ENCODE measurements at places on chromosomes 6 and 20. TPM values are rescaled to one million over a fixed set of nuclear protein-coding genes. Genes with fewer than 3 reads are reported as not detected.

Gene WFDC2
- total RNA-seq = 0.78 TPM

Gene RPN2
- 744 TPM for total RNA-seq

Gene RIPPLY2
- not detected for total RNA-seq

Gene DEFB123
- not detected for total RNA-seq

Gene GINS1
- total RNA-seq = 31.0 TPM

Gene PPARD
- total RNA-seq = 11.1 TPM

Gene SPATS1
- not detected for total RNA-seq

Gene SIRPG
- total RNA-seq = 3.1 TPM

Gene ABHD16A
- 36.7 TPM for total RNA-seq

Gene RHAG
- not detected for total RNA-seq

Gene DCDC2
- not detected for total RNA-seq

Gene FAM83D
- 125 TPM for total RNA-seq

Gene WFDC12
- total RNA-seq = not detected

Gene BEND3
- 0.98 TPM for total RNA-seq

Gene RRAGD
- total RNA-seq = 0.20 TPM

Gene SLC22A7
- total RNA-seq = not detected

Gene HLA-DOB
- not detected for total RNA-seq

Gene RCAN2
- total RNA-seq = 0.48 TPM

Gene HLA-DOA
- total RNA-seq = not detected

Gene SASH1
- total RNA-seq = 27.4 TPM

Gene ANKEF1
- 9.7 TPM for total RNA-seq

Gene BMP7
- 0.96 TPM for total RNA-seq

Gene ZFP57
- not detected for total RNA-seq

Gene CDH4
- 0.29 TPM for total RNA-seq

Gene TNFRSF21
- total RNA-seq = 181 TPM

Gene TMEM217
- 0.78 TPM for total RNA-seq

Gene MYB
- 0.12 TPM for total RNA-seq

Gene TXLNB
- 1.1 TPM for total RNA-seq

Gene SRSF3
- 490 TPM for total RNA-seq

Gene C6orf132
- total RNA-seq = not detected

Gene PTCRA
- not detected for total RNA-seq

Gene OSER1
- 89.0 TPM for total RNA-seq

Gene GJE1
- total RNA-seq = not detected

Gene PTGIS
- total RNA-seq = 0.24 TPM

Gene NHSL1
- 4.0 TPM for total RNA-seq

Gene ADGRF5
- 0.20 TPM for total RNA-seq

Gene GPX5
- not detected for total RNA-seq

Gene RIPK1
- 13.2 TPM for total RNA-seq

Gene TDRD6
- total RNA-seq = not detected

Gene C6orf58
- not detected for total RNA-seq

Gene TMC2
- total RNA-seq = not detected

Gene FAM217A
- not detected for total RNA-seq

Gene SPATA25
- total RNA-seq = 0.98 TPM

Gene DACT2
- total RNA-seq = not detected

Gene BNIP5
- total RNA-seq = not detected

Measured in RPMI7951 (cell line).